ENCODE measurements at places on chromosomes 13 and 19.

GRCh38 chr13:77740931-77741596 is 43.6 kb downstream of the SLAIN1 start:
- no peak for DNase-seq

- DNase-seq = no peak
Measured at GRCh38 chr19:33472226-33472625, 49.4 kb downstream of the PEPD start.

DNA sequence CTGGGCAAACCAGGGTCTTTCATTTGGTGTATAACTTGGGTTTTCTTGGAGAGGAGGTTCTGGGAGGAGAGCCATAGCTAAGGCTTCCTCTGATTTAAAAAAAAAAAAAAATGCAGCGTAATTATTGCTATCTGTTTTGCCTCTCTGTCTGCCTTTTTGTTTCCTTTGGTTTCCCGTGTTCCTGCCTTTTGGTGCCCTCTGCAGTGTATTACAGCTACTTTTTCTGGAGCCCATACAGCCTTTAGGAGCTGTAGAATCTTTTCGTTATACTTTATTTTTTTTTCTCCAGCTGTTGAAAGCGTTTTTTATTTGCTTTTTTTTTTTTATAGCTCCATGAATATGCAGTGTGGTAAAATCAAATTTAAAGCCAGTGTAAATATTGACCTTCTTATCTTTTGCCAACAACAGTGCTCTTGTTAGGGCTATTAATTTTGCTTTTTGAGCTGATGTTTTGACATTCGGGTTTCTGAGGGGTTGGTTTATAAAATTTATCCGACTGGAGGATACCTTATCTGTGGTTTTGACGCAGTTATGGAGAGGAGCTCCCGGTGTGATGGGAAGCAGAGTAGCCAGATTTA is 38.1 kb downstream of the ZNF493 start:
- no peak for DNase-seq

GRCh38 chr19:7699003-7699402 is 2.9 kb downstream of the FCER2 start:
- DNase-seq = no peak

- no peak for DNase-seq
Measured at GRCh38 chr13:59950266-59950665, 213.5 kb downstream of the DIAPH3 start.

- DNase-seq = no peak
Measured at GRCh38 chr19:13095934-13096927, 6.4 kb downstream of the LYL1 start.

DNA sequence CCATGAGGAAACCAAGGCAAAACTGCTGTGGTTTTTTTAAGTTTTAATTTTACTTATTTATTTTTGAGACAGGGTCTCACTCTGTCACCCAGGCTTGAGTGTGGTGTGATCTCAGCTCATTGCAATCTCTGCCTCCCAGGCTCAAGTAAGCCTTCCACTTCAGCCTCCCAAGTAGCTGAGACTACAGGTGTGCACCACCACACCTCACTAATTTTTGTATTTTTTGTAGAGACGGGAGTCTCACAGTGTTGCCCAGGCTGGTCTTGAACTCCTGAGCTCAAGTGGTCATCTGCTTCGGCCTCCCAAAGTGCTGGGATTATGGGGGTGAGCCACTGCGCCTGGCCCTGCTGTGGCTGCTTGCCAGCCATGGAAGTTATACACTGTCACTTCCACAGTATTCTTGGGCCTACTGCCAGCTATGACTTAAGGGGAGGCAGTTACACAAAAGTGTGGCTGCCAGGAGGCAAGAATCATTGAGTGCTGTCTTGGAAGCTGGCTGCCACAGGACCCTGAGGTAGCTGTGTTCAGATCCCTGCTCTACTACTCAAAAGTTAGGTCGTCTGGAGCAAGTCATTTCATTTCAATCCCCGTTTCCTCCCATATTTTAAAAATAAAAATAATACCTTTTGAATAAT is 12.7 kb downstream of the FARP1 start:
- no peak for DNase-seq

DNA sequence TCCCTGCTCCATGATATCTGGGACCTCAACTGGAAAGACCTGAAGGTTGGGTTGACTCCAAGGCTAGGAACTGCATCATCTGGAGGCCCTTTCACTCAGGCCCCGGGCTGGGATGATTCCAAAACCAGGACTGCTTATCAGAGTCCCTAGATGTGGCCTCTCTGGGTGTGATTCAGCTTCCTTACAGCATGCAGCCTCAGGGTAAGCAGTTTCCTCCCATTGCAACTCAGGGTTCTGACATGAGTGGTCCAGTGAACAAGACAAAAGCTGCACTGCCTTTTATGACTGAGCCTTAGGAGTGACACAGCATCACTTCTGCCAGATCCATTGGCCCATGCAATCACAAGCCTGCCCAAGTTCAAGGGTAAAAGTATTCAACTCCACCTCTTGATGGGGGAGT is 502.8 kb downstream of the COG6 start:
- no peak for DNase-seq

DNA sequence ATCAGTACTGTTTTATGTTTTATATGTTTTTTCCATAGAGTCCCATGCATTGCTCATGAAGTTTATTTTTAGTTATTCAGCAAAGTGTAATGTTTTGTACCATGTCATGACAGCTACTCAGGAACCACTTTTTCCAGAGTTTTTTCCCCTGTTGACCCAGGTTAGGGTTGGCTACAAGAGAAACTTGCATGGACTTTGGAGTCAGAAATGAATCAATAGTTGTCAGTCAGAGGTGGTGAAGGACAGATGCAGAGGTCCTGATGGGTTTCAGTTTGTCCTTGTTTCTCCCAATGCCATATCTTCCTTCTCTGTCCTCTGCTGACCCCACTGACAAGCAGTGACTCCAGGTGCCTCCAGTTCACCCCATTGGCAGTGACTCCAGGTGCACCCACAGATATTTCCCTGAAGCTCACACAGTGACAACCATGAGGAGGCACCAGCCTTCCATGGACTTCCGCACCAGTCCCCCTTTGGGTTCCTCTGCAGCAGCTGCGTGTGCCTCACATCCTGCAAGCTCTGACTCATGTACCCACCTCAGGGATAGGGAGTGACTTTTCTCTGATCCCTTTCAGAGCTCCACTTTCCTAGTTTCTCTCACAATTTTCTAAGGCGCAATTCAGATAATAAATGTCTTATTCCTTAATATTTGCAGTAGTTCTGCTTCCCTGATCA is 92.1 kb downstream of the AKAP11 start:
- DNase-seq = no peak

Measured in Right ventricle myocardium inferior (tissue), 1 donor.